ENCODE measurements at places on chromosomes 13 and 19.

DNA sequence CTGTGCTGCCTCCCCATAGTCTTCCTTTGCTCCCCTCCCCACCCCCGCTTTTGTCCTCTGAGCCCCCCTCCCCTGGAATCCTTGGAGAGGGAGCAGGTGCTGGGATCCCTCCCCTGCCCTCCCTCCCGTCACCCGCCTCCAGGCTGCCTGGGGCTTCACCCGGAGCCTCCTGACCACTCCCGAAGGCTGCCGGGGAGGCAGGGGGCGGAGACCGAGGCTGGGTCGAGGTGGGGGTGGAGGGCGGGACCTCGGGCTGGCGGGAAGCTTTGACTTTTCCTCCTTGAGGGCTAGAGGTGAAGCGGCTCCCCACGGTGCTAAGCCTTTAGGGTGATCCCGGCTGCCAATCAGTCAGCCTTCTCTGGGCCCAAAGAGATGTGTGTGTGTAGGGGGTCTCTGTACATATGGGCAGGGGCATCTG is 1.5 kb downstream of the KMT5C start:
- DNase-seq, result peak; percentile 67

GRCh38 chr19:42563352-42564210 is 31.1 kb downstream of the CEACAM8 start:
- DNase-seq, result peak; percentile 62

DNA sequence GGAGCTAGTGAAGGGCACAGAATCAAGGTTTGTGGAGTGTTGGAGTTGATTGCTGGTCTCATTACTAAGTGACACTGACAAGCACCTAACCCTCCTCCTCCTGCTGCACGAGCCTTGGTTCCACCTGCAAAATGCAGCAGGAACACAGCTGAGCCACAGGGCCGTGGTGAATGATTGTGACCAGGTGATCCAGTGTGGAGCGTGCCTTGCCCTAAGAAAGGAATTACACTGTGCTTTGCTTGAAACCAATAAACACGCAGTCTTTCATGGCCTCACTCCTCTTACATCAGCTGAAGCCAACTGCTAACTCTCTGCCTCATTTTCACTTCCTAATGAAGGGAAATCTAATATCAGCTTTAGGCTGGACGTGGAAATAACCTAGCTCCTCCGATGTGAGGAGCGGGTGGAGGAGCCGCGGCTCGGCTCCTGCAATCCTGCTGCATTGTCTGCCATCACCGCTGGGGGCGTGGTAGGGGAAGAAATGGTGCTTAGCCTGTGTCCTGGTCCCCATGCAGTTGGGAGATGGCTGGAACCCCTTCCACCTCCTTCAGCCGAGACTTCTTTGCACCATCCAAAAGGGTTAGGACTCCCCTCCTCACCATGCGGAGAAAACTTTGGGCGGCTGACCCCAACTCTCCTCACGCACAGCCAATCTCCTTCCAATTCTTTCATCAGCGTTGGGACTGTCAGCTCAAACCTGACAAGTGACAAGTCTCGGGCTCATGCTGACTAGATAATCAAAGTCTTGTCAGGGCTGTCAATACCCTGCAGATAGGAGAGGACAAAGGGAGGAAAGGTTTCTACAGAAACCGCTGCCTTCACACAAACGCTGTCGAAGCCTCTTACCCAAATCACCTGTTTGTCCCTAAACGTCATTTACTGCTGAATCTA is 427.9 kb downstream of the ZNF536 start:
- DNase-seq, result peak; percentile 81

DNA sequence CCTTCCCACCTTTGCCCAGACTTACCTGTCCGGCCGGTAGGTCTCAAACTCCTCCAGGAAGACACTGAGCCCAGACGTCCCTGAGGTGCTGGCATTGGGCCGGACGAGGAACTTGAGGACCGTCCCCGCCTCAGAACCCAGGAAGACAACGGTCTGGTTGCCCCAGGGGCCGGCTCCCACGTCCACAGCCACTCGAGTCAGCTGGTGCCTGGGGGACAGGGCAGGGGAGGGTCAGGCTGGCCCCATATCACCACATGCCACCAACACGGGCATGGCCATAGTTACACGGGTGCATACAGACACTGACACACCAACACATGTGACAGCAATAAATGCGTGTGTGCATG is 8.4 kb upstream of the LRG1 start:
- no peak for DNase-seq

DNA sequence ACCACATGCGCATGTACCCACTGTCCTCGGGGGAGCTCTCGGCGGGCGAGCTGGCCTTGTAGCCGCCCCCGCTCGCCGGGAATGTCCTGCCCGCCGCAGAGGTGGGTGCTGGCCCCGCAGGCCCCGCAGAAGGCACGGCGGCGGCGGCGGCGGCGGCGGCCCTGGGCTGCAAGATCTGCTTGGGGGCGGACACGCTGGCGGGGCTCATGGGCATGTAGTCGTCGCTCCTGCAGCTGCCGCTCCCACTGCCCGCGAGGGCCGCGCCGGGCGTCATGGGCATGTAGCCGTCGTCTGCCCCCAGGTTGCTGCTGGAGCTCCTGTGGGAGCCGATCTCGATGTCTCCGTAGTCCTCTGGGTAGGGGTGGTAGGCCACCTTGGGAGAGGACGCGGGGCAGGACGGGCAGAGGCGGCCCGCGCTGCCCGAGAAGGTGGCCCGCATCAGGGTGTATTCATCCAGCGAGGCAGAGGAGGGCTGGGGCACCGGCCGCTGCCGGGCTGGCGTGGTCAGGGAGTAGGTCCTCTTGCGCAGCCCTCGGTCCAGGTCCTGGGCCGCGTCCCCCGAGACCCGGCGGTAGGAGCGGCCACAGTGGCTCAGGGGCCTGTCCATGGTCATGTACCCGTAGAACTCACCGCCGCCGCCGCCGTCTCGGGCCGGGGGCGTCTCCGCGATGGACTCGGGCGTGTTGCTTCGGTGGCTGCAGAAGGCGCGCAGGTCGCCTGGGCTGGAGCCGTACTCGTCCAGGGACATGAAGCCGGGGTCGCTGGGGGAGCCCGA is 2.4 kb downstream of the IRS2 start:
- DNase-seq, result no peak

DNA sequence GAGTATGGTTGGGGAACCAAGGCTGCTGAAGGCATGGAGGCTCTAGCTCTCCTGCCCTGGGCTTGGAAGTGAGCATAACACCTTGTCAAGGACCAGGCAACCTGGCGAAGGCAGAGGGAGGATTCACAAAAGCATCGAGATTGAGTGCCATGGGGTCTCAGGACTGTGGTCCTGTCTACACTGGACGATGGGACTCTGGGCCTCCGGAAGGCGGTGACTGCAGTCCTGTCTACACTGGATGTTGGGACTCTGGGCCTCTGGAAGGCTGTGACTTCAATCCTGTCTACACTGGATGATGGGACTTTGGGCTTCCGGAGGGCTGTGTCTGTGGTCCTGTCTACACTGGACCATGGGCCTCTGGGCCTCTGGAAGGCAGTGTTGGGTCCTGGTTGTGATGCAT is 290.4 kb downstream of the TEX29 start:
- DNase-seq, result no peak

DNA sequence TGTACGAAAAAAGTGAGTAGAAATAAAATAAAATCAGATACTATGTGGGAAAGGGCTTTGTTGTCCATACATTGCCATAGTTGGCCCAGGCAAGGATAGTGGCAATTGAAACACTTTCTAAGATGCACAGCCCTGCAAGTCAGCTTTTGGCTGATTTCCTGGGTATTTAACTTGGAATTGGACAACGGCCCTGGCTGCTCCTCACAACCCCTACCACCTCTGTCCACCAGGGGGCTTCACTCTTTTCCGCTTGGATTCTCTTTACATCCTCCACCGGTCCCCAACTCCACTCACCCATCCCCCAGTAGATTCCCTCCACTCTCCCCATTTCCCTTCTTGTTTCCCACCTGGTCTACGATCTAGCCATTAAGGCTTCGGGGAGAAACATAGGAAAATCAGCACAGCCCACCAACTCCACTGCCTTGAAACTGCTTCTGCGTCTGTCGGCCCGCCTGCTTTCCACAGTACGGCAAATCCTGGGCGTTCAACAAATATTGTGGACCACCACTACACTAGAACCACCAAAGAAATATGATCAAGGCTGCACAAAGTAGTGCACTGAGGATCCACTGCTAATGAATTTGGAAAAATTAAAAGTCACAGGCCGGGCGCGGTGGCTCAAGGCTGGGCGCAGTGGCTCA is 48.6 kb upstream of the GTF3A start:
- peak; percentile 76 for DNase-seq

DNA sequence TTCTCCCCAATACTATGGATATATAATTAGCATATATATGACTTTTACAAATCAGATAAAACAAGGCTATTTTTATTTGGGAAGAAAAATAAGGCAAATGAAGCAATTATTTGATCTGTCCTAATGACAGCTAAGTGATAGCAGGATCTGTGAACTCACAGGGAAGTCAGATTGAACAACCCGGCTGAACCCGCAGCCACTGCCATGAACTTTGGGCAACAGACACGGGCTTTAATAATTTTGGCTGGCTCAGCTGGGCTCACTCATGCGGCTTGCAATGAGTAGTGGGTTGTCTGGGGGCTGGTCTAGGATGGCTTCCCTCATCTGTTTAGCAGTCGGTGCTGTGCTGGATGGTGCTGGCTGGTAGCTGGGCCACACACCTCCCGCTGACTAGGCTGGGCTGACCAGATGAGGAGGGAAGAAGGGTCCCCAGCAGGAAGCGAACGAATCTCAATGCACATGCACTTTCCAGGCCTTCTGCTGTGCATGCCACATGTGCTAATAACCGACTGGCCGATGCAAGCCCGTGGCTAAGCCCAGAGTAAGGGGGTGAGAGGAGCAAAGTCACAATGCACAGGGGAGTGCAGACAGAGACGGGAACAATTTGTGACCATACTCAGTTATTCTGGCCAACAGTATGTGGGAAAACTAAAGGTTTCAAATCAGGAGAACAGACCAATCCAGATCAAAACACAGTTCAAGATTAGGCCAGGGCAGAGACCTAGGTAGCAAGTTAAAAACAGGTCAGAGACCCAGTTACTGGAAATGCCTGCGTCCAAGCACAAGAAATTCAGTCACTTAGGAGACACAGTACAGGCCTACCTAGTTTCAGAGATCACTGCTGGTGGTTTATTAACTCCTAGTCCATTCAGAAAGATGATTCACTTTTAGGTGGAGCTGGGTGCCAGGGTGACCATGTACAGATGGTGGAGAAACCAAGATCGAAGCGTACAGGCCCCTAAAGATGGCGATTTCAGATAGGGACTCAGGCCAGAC is 22.3 kb downstream of the CRYL1 start:
- DNase-seq, result no peak

GRCh38 chr19:10533646-10534386 is 9.9 kb upstream of the ATG4D start:
- DNase-seq, result no peak

DNA sequence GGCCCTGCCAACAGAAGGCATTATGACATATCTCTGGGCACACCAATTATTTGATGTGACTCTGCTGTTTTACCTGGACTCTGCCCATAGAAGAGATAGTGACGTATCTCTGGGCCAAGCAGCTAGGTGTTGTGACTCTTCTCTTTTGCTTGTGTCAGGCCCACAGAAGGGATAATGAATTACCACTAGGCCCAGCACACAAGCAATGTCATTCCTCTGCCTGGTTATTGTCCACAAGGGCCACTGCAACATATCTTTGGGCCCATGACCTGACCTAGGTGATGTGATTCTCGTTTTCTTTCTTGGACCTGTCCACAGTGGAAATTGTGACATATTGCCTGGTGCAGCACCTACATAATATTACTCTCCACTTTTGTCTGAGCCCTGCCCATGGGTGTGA is 65.1 kb upstream of the ZNF724 start:
- no peak for DNase-seq

DNA sequence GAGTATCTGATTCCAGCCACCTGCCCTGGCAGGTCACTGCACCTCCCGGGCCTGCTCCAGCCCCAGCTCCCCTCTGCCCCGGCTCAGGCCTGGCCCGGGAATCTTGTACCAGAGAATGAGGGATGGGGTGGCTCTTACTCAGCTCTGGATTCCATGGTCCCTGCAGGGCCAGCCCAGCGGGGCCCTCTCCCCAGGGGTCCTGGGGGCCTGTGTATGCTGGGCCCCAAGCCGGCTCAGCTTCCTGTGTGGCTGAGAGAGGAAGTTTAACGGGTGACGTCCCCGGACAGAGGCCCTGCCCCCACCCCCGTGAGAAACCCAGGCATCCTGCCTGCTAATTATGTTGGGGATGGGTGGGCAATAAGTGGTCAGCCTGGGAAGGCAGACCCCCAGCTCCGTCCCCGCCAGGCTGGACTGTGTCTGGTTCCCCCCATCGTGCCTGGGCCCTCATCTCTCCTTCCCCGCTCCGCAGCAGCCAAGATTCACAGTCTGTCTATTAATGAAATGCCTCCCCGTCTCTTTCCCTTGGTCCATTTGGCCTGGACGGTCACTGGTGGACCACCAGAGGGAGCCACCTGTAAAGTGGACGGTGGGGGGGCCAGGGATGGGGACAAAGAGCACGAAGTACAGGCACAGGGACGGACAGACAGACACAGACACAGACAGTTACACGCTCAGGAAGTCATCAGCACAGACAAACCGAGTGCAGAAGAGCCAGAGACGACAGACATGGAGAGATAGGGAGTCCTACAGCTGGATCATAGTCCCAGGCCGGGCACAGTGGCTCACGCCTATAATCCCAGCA is at the start of gene DENND1C:
TSS of gene DENND1C (minus strand) at position 247 of the 802 bp plus-strand sequence. CDS start at position 155, 92 bp downstream.
- DNase-seq, result peak; percentile 60

GRCh38 chr19:29083863-29084262 is 129.1 kb downstream of the UQCRFS1 start:
- DNase-seq, result no peak
